ENCODE measurements at places on chromosomes 11 and 22. TPM values are rescaled to one million over a fixed set of nuclear protein-coding genes. Genes with fewer than 3 reads are reported as not detected.

PRRG4 gene
- 6.8 TPM for total RNA-seq

SMIM38 gene
- 0.12 TPM for total RNA-seq

CRYBB1 gene
- total RNA-seq = not detected

AQP11 gene
- 11.5 TPM for total RNA-seq

HSPB2 gene
- not detected for total RNA-seq

DNA sequence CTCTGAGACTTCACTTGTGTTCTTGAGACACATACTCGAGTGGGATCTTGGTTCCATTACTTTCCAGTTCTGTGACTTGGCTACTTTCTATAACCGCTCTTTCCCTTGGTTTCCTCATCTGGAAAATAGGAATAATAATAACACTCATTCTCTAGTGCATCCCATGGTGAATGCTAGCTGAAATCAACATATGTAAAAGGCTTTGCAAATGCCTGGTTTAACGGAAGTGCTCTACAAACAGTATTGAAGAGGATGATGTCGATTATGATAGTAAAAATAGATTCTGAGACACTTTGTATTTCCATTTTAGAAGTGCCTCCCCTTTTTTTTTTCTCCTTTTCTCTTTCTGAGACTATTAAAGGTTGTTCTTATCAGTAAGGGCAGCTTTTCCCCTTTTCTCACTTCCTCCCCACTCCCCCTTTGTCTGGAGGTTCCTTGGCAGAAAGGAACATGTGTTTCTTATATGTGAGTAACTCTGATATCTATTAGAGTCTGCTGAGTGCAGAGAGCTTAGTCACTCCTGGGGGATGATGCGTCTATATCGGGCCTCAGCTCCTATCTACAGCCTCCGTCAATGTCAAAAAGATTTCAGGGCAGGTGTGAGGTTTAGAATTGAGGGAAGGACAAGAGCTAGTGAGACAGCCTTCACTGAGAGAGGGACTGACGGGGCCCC, 489.3 kb downstream of the NTM start:
- DNase-seq = no peak

GRCh38 chr22:49328630-49329405, 498.9 kb downstream of the BRD1 start:
- DNase-seq = no peak

DNA sequence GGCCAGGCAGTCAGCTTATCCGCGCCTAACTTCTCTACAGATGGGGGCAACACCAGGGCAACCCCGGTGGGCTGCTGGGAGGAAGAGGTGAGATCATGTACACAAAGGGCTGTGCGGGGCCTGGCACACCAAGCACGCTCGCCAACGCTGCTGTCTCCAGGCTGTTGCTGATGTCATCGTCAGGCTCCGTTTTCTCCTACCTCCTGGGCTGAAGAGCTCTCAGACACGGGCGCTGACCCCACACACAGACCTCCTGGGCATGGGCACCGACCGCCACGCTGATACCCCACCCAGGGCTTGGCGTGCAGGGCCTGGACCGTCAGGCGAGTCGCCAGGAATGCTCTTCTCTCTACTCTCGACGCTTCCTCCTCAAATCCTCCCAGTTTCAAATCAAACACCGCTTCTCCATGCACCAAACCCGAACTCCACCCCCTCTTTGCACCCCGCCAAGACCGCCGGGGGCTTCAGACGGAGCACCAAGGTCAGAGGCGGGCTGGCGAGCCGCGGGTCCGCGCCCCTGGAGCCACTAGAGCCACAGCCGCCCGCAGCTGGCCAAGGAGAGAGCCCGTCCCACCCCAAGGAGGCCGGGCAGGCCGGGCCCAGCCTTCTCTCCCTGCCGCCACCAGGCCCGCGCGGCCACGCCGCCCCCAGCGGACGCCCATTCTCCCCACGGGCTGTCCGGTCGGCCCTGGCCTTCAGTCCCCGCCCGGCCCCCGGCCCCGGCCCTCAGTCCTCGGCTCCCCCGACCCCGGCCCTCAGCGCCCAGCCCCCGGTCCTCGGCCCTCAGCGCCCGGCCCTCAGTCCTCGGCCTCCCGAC, 772 bp downstream of the SBF1 start:
- DNase-seq = no peak
